ENCODE measurements at places on chromosomes 11 and 22. TPM values are rescaled to one million over a fixed set of nuclear protein-coding genes. Genes with fewer than 3 reads are reported as not detected.

- H3K4me1 ChIP-seq: peaks cover 61% of the 10 kb centered on the region
- H3K4me3 ChIP-seq: peak overlapping the region; percentile 14
- H3K27ac ChIP-seq: peak overlapping the region; percentile 97
- no peaks in the 10 kb centered on the region for H3K27me3 ChIP-seq
- no peak for DNase-seq
Observed at GRCh38 chr11:7909585-7910285, 21.3 kb downstream of the OR10A6 start.

DNA sequence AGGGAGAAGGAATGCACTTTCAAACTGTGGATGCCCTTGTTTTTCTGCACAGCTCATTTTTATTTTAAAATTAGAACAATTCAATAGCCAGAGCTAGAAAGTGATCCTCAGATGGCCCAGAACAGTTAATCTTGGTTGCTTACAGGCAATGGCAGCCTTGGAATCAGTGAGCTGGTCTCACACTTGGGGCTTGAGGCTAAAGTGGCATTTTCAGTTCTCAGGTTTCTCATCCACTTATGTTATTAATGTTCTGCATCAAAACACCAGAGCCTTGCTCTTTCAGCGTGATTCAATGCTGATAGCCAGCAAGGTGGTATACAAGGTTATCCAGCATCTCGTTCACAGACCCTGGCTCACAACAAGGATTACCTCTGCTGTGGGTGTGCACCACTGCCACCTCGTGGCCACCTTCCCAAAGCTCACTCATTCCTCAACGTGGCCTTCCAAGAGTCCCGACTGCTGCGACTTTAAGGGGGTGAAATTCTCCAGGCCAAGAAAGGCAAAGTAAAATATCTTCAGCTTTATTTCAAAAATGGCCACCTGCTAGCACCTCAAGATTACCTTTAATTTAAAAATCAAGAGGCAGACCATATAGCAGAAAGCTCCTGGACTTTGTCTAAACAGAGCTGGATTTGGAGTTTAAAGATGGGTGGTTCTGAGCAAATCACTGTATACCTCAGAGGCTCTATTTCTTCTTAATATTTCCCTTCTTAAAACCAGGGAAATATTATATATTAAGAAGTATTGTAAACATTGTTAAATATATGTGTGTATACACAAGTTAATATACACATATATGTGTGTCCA is 34.2 kb upstream of the FSHB start:
- H3K27me3 ChIP-seq: no peaks in the 10 kb centered on the region
- no peak overlapping the region for H3K27ac ChIP-seq
- no peak overlapping the region for H3K4me3 ChIP-seq
- DNase-seq: no peak
- no peaks in the 10 kb centered on the region for H3K4me1 ChIP-seq

The VWCE gene
- total RNA-seq: 1.4 TPM

- H3K4me3 ChIP-seq: no peak overlapping the region
- DNase-seq: no peak
- H3K27me3 ChIP-seq: no peaks in the 10 kb centered on the region
- H3K4me1 ChIP-seq: no peaks in the 10 kb centered on the region
- H3K27ac ChIP-seq: no peak overlapping the region
Observed at GRCh38 chr11:24567380-24567779, 70.5 kb downstream of the LUZP2 start.

- H3K4me3 ChIP-seq: no peak overlapping the region
- no peak overlapping the region for H3K27ac ChIP-seq
- no peaks in the 10 kb centered on the region for H3K4me1 ChIP-seq
- DNase-seq: no peak
- H3K36me3 ChIP-seq: no peaks in the 10 kb centered on the region
Observed at GRCh38 chr11:131204282-131204681, 166.1 kb upstream of the NTM start.

DNA sequence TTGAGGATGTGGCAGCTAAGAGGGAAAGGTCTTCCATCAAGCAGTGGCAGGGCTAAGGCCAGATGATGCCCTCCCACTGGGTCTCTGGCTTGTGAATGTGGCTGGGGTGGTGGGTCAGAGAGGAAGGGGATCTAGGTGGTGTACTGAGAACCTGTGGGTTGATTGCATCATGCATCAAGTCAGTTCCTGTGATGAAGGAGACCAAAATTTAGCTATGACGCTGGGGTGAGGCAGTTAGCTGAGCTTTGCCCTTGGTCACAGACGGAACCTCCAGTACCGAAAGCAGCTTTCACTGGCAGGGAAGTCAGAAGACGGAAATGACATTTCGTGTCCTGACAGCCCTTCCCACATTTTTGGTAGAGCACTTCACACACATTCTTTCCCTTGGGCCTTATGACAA is 20.7 kb downstream of the ATG16L2 start:
- H3K4me1 ChIP-seq: no peaks in the 10 kb centered on the region
- no peaks in the 10 kb centered on the region for H3K27me3 ChIP-seq
- no peaks in the 10 kb centered on the region for H3K36me3 ChIP-seq

- no peaks in the 10 kb centered on the region for H3K36me3 ChIP-seq
- H3K4me1 ChIP-seq: peaks cover 26% of the 10 kb centered on the region
- H3K27me3 ChIP-seq: no peaks in the 10 kb centered on the region
- no peak overlapping the region for H3K27ac ChIP-seq
Observed at GRCh38 chr11:102837646-102838045, 5.8 kb downstream of the MMP3 start.
